Vagina (tissue), 2 donors: ENCODE measurements at places on chromosomes 5 and 9. TPM values are rescaled to one million over a fixed set of nuclear protein-coding genes. Genes with fewer than 3 reads are reported as not detected.

- H3K4me3 ChIP-seq, result no peak overlapping the region
- H3K4me1 ChIP-seq, result no peaks in the 10 kb centered on the region
- no peaks in the 10 kb centered on the region for H3K27me3 ChIP-seq
- no peak overlapping the region for H3K27ac ChIP-seq
- no peaks in the 10 kb centered on the region for H3K36me3 ChIP-seq
- DNase-seq, result no peak
Measured at GRCh38 chr5:62256161-62257019, 49.6 kb upstream of the KIF2A start.

SHISAL2B gene
- total RNA-seq, result not detected

GRCh38 chr5:131379723-131380122 lies 115.9 kb downstream of the CDC42SE2 start:
- H3K36me3 ChIP-seq, result no peaks in the 10 kb centered on the region
- H3K27me3 ChIP-seq, result no peaks in the 10 kb centered on the region
- H3K4me1 ChIP-seq, result peaks cover 16% of the 10 kb centered on the region
- H3K27ac ChIP-seq, result peak overlapping the region; percentile 50
- DNase-seq, result no peak

SLC46A2 gene
- total RNA-seq, result not detected

DNA sequence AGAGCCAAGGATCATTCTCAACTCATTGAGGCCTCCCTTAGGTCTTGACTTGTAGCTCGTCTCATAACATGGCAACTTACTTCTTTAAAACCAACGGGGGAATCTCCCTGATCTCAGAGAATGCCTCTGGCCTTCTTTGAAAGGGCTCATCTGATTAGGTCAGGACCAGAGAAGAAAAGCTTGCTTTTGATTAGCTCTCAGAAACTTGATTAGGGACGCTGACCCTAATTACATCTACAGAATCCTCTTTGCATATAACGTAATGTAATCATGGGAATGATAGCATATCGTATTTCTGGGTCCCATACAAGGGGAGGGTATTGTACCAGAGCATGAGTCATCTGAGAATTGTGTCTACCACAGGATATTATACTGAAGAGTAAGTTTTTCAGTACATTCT lies 125.1 kb upstream of the SH3GL2 start:
- no peaks in the 10 kb centered on the region for H3K4me1 ChIP-seq
- H3K36me3 ChIP-seq, result no peaks in the 10 kb centered on the region
- H3K4me3 ChIP-seq, result no peak overlapping the region
- no peak overlapping the region for H3K27ac ChIP-seq
- DNase-seq, result no peak

- H3K4me3 ChIP-seq, result no peak overlapping the region
- H3K27me3 ChIP-seq, result no peaks in the 10 kb centered on the region
- no peak overlapping the region for H3K27ac ChIP-seq
Measured at GRCh38 chr5:132272311-132273210, 15.1 kb downstream of the PDLIM4 start.

GRCh38 chr5:103209065-103209464 lies 49.5 kb upstream of the MACIR start:
- no peak overlapping the region for H3K27ac ChIP-seq
- no peaks in the 10 kb centered on the region for H3K36me3 ChIP-seq
- no peaks in the 10 kb centered on the region for H3K4me1 ChIP-seq
- DNase-seq, result no peak
- no peaks in the 10 kb centered on the region for H3K27me3 ChIP-seq

- no peak overlapping the region for H3K27ac ChIP-seq
- no peaks in the 10 kb centered on the region for H3K36me3 ChIP-seq
- H3K4me1 ChIP-seq, result no peaks in the 10 kb centered on the region
- no peaks in the 10 kb centered on the region for H3K27me3 ChIP-seq
- no peak overlapping the region for H3K4me3 ChIP-seq
- DNase-seq, result no peak
Measured at GRCh38 chr9:37746448-37747270, 6.9 kb upstream of the TRMT10B start.

DNA sequence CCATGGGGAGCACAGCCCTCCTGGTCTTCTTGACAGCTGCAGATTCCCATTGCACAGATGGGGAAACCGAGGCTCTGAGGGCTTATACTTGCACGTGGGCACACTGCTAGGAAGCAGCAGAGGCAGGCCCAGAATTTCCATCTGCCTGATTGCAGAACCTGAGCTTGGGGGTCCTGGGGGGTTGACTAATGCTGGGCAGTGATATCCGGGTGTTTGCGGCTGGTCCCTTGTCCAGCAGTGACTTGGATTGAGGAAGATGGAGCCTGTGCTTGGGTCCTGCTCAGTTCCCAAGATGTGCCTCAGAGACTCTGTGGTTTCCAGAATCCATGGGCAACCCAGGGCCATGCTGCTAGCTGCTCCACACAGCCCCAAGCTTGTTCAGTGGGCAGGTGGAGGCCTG lies 91.2 kb downstream of the PHF2 start:
- peaks cover 40% of the 10 kb centered on the region for H3K36me3 ChIP-seq
- no peaks in the 10 kb centered on the region for H3K4me1 ChIP-seq
- no peaks in the 10 kb centered on the region for H3K27me3 ChIP-seq
- no peak overlapping the region for H3K4me3 ChIP-seq
- H3K27ac ChIP-seq, result no peak overlapping the region

DNA sequence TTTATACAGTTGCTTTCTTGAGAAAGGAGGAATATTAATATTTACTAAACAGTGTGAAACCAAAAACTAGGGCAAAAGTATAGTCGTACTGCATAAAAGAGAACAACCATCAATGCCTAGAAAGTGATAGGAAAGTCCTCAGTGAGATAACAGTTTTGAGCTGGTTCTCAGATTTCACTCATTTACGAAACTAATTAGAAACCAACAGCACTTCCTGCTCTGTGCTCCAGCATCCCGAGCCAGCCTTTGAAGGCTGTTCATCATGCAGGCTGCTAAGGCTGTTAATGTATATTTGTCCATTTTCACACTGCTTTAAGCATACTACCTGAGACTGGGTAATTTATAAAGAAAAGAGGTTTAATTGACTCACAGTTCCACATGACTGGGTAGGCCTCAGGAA lies 2039.9 kb downstream of the EFNA5 start:
- no peak overlapping the region for H3K4me3 ChIP-seq
- no peaks in the 10 kb centered on the region for H3K4me1 ChIP-seq
- no peak for DNase-seq
- H3K36me3 ChIP-seq, result no peaks in the 10 kb centered on the region
- no peak overlapping the region for H3K27ac ChIP-seq

- no peak overlapping the region for H3K27ac ChIP-seq
- H3K4me1 ChIP-seq, result no peaks in the 10 kb centered on the region
- no peak overlapping the region for H3K4me3 ChIP-seq
Measured at GRCh38 chr9:135419106-135419505, 60.5 kb upstream of the PPP1R26 start.
